ENCODE measurements at places on chromosomes 6 and 20. TPM values are rescaled to one million over a fixed set of nuclear protein-coding genes. Genes with fewer than 3 reads are reported as not detected.

DNA sequence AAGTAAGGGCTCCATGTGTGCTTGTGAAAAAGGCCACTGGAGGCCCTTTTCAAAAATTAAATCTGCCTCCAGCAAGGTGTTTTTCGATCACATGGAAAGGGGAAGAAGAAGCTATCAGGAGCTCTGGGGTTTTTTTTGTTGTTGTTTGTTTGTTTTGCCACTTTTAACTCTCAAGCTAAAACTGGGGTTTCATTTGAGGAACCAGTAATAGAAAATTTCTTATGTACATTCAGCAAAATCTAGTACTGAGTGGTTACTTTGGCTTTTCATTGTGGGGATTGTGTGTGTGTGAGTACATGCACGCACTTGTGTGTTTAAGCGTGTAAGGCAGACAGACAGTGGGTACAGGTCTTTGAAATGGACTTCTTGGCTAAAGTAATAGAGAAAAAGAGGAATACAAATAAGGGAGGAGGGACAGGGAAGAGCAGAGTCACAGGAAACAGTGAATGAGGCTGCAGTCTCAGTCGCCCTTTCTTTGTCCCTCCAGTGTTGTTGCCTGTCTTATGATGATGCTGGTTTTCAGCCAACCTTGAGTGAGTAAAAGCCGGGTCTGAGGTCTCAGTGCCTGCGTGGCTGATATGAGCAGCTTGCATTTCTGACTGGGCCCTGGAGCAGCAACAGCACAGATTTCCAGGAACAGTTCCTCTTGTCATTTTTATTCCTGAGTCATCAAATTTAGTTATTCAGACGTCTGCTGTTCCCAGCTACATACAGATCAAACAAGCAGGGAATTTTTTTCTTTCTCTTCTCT lies 26.2 kb downstream of the SLC16A10 start:
- DNase-seq = no peak

GRCh38 chr6:21171801-21172200 lies 421.8 kb upstream of the SOX4 start:
- DNase-seq = no peak

DNA sequence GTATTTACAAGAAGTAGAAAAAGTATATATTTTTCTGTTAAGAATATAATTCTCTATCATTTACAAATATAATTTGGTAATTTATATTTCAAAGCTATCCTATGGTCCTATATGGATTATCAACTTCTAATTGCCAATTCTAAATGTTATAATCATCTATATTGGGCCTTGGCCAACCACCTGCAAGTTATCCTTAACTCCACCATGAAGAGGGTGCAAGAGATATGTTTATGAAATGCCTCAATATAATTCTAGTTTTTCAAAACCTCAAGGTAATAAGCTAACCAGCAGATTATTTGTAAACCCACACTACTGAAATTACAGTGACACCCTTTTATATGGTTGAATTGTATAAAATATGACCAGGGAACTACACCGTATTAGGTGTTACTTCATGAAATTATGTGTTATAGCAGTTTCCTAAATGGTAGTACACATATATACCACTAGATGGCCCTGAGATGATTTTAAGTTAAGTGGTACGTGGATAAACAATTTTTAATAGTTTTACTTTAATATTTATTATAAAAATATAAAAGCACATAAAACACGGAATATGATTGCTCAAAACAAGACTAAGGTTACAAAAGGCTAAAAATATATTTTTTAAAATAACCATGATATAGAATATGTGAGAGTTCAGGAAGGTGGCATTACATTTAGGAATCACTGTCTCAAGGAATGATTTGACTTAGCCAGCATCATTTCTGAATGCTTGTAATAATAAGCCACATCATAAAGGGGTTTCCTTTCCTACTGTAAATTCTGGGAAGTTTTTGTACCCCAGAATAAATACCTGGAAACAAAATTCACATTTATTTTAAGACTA lies 9.8 kb upstream of the PNISR start:
- DNase-seq = no peak

DNA sequence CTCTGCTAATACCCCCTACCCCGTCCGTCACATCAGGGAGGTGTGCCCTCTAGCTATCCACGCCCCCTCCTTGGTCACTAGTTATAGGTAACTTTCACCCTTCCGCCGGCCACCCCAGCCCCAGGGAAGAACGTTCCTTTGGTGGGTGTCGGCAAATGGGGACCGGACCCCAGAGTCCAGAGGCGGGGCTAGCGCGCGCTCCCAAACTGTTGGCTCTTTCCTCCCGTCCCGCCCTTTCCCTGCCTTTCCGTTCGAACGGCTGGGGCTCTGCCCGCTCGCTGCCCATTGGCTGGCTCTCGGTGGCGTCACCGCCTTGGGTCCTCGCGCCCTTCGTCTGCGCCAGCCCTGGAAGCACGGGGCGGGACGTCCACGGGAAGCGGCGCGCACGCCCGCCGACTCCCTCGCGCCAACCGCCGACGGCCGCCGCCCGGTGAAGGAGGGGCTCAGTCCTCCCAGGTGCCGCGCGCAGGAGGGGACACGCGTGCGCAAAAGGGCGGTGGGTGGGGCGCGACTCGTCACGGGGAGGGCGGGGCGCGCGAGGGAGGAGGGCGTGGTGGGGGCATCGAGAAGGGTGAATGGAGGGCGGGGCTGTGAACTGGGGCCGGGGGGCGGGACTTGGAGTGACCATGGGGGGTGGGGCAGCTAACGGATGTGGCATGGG lies 634 bp upstream of the PHF1 start:
- peak; percentile 97 for DNase-seq

DNA sequence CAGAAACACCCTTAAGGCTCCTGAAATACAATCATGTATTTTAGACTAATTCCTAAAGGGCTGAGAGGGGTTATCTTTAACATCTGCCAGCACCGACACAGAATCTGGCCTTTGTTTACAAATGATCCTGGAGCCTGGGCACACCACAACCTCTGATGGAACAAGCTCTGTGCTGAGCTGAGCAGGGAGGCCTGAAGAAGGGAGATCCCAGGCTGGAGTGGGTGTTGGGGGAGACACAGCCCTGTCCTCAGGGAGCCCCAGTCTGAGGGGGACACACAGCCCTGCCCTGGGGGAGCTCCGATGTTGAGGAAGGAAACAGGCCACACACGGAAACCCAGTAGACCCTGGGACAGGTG lies 130.5 kb downstream of the VEGFA start:
- no peak for DNase-seq

DNA sequence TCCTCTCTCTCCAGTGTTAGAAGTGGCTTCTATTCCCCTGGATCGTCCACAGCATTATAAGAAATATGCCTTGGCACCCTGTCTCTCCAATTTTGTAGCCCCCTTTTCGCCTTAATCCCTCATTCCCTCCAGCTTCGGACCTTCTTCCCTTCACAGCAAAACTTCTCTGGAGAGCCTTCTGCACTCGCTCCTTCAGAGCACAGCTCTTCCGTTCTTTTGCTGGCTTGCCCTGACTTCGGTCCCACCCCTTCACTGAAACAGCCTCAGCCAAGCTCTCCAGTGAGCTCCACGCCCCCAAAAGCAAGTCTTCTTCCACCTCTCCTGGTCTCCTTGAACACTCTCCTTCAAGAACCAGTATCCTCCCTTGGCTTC lies 134.7 kb upstream of the RNF24 start:
- no peak for DNase-seq

- DNase-seq = no peak
Observed at GRCh38 chr6:149425754-149426153, 25.7 kb downstream of the SUMO4 start.

- peak; percentile 25 for DNase-seq
Observed at GRCh38 chr6:38150681-38151296, 331.3 kb downstream of the ZFAND3 start.

DNA sequence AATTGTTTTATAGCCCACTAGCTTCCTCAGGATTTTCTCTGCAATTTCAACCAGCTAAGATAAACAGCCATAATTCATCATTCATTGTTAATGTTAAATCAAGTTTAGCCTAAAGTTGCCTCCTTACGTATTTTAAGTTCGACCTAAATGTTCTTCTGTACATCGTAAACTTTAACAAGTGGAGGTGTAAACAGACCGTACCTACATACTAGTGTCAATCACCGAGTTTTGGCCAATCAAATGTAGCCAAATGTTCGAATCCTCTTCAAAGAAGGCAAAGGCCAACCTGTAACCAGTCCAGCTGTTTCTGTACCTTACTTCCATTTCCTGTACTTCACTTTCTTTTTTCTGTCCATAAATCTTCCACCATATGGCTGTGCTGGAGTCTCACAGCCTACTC lies 13.5 kb downstream of the MBOAT1 start:
- no peak for DNase-seq

DNA sequence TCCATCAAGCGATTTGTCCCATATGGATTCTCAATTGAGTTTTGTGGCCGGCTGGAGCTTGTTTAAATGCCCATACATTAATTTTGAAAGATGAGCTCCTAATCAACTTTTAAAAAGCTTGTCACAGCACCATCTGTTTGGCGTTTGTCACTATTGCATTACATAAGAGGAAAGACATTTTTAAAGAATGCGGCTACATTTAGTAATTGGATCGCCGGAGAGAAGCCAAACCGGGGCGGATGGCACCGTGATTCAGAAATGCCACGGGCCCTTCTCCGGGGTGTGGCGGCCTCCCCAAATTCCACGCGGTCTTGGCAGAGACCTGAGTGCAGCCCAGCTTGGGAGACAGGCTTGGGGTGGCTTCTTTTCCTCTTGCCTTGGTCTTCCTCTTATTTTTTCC lies 67.7 kb upstream of the ZNFX1 start:
- DNase-seq = no peak

- DNase-seq = no peak
Observed at GRCh38 chr6:164569509-164569908, 739.9 kb downstream of the C6orf118 start.

GRCh38 chr6:100796049-100796823 lies 84.9 kb downstream of the ASCC3 start:
- no peak for DNase-seq

DNA sequence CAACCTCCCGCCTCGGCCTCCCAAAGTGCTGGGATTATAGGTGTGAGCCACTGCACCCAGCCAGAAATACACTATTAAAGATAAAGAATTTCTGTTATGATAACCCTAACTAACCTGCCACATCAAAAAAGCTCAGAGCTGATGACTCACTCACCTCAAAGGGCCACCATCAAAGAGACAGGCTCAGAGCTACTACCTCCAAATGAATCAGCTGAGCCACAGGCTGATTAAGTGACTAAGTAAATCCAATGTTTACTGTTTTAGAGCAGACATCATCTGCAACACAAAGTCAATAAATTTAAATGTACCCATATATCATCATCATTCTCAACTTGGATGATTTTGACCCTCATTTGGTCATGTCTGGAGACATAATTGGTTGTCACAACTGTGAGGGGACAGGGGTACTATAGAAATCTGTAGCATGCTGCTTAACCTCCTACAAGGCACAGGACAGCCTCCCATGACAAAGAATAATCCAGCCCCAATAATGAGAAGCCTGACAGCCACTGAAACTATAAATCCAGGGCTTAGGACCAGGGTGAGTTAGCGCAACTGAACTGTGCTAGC lies 106.5 kb downstream of the ATP9A start:
- DNase-seq = no peak

GRCh38 chr6:77880501-77880900 lies 227.7 kb downstream of the MEI4 start:
- DNase-seq = no peak

GRCh38 chr6:52183131-52183713 lies 3.0 kb upstream of the IL17A start:
- no peak for DNase-seq

DNA sequence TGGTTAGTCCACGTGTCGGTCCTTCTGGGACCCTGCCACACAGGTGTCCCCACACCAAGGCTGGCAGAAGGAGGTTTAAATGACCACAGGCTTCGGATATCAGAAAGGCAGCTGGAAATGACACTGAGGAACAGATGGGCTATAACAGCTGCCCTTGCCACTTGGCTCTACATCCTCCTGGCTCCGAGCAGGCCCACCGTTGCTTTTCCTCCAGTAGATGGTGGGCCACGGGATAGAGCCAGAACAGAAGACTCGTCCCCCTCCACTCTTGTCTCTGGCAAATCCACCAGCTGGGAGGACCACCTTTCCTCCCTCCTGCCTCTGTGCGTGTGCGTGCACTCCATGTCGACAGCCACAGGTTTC lies 17.6 kb downstream of the WRNIP1 start:
- no peak for DNase-seq

DNA sequence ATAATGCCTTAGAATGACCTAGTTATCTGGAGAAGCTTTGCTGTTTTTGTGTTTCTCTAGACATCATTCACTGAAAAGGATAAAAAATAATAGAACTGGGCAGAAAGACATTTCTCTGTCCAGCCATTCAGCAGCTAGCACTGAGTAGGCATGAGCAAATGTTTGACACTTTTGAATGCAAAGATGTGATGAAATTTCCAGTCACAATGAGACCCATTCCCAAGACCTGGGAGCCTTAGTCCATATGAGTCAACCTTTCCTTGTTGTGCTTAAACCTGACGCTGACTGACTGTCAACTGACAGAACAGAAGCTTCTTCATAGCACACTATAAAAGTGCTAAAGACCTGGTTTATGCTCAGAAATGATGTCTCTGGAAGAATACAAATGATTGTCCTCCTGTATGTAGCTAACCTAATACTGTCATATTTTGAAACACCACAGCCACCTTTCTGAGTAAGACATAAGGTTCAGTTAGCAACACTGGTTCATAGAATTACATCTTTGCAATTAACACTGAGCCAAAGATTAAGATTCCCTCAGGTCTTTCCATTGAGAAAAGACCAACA lies 17.1 kb downstream of the RALGAPA2 start:
- no peak for DNase-seq

DNA sequence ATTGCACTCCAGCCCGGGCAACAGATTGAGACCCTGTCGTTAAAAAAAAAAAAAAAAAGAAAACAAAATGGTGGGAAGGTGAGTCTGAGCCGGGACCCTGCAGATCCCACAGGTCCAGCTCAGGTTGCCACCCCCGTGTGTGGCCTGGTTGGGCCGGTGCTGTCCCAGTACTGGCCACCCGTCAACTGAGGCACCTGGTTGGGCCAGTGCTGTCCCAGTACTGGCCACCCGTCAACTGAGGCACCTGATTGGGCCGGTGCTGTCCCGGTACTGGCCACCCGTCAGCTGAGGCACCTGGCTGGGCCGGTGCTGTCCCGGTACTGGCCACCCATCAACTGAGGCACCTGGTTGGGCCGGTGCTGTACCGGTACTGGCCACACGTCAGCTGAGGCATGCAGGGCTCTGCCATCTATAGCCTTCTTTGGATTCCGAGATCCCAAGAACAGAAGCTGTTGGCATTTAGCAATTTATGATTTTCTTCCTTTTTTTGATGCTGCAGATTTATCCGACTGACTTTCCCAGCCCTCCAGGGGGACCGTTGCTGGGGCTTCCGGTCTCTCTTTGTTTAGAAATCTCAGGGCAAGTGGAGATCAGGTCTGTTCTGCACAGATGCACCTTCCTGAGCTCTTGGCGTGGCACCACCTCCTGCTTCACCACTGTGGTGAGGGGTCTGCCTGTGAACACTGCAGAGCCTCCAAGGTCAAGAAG lies 113.8 kb downstream of the SYCP2 start:
- DNase-seq = no peak

The HNF4A gene
- total RNA-seq = not detected

The ANGPT4 gene
- 0.99 TPM for total RNA-seq

Measured in ureter (tissue), 1 donor.